ENCODE measurements at places on chromosomes 3 and 15.

GRCh38 chr15:39204031-39204430, 376.8 kb upstream of the THBS1 start:
- no peak for DNase-seq

- DNase-seq, result no peak
Observed at GRCh38 chr3:2657971-2658370, 452.2 kb downstream of the IL5RA start.

- DNase-seq, result no peak
Observed at GRCh38 chr3:39407773-39408492, 1.4 kb downstream of the RPSA start.

- DNase-seq, result no peak
Observed at GRCh38 chr15:78272776-78273175, 8.4 kb downstream of the DNAJA4 start.

All from AG08396 (cell line).